Glutamatergic neuron (in vitro differentiated cells): ENCODE measurements at places on chromosomes 1 and 21. TPM values are rescaled to one million over a fixed set of nuclear protein-coding genes. Genes with fewer than 3 reads are reported as not detected.
A peak's percentile ranks its signal among the peaks of the same experiment; 100 is the strongest.

GRCh38 chr1:29237852-29238619, 1.7 kb downstream of the PTPRU start:
- DNase-seq = peak; percentile 68

GRCh38 chr21:29638138-29638537, 301.7 kb downstream of the GRIK1 start:
- no peak for DNase-seq

GRCh38 chr1:10789047-10789791, 7.2 kb downstream of the CASZ1 start:
- no peak for DNase-seq

GRCh38 chr1:19390166-19390850, 78.2 kb downstream of the SLC66A1 start:
- DNase-seq = no peak

Gene ZSCAN20
- 9.7 TPM for total RNA-seq

Gene SPEN
- total RNA-seq = 52.4 TPM

DNA sequence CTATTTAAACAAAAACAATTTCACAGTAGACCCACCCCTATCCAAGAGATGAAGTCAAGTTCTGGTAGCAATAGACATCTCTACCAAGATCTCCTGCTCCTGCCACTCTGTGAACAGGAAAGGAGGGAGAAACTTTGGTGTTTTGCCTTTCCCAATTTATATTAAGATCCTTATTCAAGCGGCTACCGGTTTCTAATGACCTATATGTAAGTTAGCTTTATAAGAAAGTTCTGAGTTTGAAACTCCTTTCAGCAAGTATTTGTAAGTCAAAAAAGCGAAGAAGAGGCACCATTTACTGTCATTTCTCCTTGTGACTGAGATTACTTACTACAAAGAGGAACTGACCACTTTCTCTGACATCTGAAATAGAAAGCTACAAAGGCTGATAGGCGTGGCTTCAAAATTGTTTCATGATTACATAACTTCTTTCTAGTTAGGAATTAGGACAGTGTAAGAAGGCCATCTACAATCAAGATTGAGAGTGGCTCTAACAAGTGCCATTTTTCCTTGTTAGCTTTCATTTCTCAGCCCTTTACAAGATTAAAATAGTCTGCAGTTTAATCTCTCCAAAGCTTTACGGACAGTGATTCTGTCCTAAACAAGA, at the start of gene MNDA:
Gene MNDA (plus strand): TSS at position 448 of the 604 bp plus-strand sequence. CDS start 10,803 bp downstream, outside the sequence.
- no peak for DNase-seq

- no peak for DNase-seq
These were observed 7.5 kb downstream of the PCSK9 start for GRCh38 chr1:55046871-55047270.

DNA sequence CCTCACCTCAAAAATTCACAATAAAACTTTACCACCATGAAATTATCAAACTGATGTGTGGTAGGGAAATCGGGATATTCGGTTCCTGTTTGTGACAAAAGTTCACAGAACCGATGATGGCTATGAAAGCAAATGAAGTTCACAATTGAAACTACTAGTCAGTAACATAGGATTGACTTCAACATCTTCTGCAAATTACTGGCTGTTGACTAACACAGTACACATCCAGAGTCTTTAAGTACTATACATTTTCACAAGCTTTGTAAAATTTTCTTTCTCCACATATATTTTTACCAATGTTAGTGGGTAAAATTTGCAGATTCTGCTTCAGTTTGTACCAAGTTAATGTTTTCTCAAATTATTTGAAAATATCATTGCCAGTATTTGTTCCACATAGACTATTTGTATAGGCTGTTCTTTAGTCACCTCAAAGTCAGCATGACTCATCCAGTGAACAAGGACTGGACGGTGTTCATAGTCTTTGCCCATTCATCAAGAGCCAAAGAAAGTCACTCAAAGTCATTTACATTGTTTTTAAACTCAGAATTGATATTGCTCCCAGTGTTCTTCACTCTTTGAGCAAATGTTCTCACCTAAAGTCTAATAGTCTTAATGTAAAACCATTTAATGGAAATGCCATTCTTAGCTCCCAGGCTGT, 213.4 kb downstream of the USP25 start:
- no peak for DNase-seq

DNA sequence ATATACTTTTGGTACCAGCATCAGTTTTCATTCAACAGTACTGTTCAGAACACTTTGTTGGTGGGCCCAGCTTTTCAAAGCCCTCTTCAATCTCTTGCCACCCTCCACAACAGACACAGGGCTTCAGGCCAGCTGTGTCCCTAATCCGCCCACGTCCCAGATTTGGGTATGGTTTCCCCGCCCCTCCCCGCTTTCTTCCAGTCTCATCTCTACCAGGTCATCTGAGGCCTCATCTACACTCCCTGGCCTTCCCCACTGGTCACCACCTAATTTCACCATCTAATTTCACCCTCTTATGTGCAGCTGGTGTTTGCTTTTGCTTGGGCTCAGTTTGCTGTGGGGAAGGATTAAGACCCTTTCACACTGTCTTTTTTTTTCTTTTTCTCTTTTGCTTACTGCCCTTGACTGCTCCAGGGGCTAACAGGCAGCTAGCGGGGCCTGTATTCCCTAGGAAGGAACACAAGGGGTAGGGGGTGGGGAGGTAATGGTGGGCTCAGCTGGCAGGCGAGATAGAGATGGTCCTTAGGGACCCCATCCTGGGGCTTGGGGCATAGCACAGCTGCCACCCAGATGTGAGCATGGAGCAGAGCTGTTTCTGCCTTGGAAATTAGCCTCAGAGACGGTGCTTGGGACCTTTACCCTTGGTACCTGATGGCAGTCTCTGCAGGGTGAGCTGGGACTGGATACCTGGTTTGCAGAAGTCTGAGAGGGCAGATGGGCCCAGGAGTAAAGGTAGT, 3.8 kb upstream of the EPB41 start:
- DNase-seq = peak; percentile 82

DNA sequence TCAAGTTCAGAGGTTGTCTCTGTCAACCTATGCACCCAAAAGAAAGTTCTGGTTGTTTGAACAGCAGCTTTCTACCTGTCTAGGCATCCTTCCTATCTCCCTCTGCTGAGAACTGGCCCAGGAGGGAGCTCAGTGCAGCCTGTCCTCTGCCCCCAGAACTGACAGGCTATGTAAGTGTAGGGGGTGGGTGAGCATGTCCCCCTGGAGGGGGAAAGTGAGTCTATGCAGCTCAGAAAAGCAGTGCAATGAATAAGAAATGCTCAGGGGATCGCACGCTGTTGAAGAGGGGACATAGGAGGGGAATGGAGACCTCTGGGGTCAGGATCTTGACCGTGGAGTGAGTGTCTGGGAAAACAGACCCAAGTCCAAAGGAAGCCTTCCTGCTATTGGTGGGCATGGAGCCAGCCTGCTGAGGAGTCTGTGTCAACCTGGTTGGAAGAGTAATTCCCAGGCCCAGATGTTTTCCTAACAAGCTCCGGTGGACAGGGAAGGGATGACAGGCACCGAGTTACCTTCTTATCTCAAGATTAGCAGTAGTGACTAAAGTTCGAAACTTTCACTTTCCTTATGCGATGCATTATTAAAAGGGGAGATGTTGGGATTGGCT, 26.1 kb upstream of the FHAD1 start:
- no peak for DNase-seq

Gene SLC6A9
- total RNA-seq = 8.9 TPM

Gene SLC1A7
- not detected for total RNA-seq

GRCh38 chr1:245859493-245860114, 647.5 kb downstream of the SMYD3 start:
- no peak for DNase-seq

Gene FOXJ3
- total RNA-seq = 45.0 TPM

Gene WDR26
- 110 TPM for total RNA-seq

GRCh38 chr1:104084380-104084779, 334.7 kb downstream of the AMY1C start:
- DNase-seq = no peak

DNA sequence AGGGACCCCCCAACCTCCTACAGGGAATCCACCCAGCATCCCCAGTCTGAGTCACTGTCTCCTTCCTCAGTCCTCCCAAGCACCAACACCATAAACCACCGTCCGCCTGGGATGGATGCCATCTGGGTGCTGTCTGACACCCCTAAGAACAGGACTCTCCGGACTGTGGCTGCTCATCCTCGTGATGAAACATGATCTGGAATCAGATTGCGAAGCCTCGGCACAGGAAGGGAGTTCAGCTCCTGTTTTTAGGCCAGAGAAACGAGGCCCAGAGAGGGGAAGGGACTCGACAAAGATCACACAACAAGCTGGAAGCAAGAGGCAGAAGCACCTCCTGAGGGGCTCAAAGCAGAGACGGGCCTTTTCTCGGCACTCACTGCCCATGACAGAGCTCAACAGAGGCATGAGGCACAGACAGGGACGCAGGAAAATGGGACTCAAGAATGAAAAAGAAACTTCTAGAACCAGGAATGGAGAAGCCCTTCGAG, 8.4 kb downstream of the KCNN3 start:
- DNase-seq = no peak

Gene OR2T35
- total RNA-seq = not detected

GRCh38 chr21:17769447-17769845, 49.7 kb downstream of the C21orf91 start:
- DNase-seq = no peak

- DNase-seq = no peak
These were observed 14.9 kb downstream of the PODN start for GRCh38 chr1:53076721-53077598.

- no peak for DNase-seq
These were observed 7.6 kb downstream of the GNB1 start for GRCh38 chr1:1883092-1883873.

GRCh38 chr1:200891774-200892157, 2.9 kb upstream of the INAVA start:
- DNase-seq = peak; percentile 43

DNA sequence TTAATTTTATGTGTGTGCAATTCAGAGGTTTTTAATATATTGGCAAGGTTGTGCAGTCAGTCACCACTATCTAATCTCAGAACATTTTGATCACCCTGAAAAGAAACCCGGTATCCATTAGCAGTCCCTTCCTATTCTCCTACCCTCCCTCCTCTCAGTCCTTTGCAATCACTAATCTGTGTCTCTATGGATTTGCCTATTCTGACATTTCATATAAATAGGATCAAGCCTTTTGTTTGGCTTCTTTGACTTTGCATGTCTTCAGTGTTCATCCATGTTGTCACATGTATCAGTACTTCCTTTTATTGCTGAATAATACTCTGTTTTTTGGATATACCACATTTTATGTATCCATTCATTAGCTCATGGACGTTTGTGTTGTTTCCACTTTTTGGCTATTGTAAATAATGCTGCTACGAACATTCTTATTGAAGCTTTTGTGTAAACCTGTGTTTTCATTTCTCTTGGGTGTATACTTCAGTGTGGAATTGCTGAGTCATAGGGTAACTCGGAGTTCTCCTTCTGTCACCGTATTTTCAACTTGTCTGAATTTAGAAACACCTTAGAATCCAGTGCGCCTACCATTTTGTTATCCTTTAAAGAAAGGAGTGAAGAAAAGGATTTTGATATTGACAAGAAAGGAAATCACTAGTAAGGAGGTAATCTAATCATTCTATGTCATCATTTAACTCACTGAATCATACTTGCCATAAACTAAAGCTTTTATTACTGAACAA, 3.4 kb downstream of the CEP85 start:
- no peak for DNase-seq

- DNase-seq = no peak
These were observed 7.5 kb upstream of the RAB29 start for GRCh38 chr1:205782627-205783432.

Gene DENND2D
- total RNA-seq = not detected

GRCh38 chr1:63632110-63632509, 38.9 kb downstream of the PGM1 start:
- DNase-seq = no peak

Gene POU3F1
- 9.3 TPM for total RNA-seq

DNA sequence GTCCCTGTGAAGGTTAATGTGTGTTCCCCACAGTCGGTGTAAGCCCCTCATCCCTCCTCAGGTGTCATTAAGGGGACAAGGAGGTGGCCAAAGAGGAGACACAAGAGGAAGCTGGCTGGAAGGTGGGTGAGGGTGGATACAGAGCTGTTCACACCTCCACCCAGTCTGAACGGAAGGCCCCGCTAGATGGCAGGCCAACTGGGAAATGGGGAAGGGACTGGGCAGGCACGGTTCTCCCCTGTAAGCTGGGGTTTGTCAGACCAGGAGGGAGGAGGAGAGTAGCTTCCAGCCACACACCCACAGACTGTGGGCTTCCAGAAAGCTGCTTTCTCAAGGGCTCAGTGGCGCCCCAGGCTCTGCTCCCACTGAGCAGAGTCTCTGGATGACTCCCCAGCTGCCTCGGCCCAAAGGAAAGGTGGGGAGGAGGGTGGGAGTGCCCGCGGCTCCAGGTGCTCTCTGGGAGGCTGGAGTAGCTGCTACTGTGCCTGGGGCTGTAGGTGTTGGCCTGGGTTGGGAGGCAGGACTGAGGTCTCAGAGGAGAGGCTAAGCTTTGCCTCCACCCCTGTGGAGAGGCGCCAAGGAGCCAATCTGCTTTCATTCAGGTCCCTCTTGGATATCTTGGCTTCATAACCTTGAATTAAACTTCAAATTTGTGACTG, 41.2 kb downstream of the PCP4 start:
- no peak for DNase-seq

DNA sequence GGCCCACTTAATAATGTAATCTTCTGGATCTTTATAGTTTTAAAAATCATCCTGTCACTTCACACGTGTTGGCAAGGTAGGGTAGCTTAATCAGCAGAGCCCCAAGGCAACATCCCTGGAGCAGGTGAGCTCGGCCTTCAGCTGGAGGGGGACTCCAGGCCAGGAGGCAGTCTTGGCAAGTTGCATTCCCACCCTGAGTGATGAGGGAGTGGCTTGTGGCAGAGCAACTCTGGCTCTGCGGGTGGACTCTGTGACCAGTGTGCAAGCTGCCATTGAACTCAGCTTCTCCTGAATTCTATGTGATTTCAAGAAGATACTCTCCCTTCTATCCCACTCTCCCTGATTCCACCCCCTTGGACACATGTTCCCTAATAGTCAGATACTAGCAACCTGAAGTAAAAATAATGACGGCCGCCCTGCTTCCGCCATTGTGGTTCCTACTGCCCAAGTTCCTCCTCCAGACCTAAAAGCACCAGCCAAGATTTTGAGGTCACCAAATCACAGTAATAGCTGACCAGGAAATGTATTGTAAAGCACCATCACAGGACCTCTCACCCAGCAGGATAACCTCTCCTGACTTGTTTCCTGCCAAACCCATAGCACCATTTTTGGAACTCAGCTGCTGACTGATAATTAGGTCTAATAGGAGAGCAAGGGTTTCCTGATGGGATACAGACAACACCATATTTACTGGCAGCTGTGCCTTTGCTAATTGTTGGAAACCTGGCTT, 11.5 kb upstream of the LYST start:
- DNase-seq = no peak
